ENCODE measurements at places on chromosomes 7 and 10. TPM values are rescaled to one million over a fixed set of nuclear protein-coding genes. Genes with fewer than 3 reads are reported as not detected.

DNA sequence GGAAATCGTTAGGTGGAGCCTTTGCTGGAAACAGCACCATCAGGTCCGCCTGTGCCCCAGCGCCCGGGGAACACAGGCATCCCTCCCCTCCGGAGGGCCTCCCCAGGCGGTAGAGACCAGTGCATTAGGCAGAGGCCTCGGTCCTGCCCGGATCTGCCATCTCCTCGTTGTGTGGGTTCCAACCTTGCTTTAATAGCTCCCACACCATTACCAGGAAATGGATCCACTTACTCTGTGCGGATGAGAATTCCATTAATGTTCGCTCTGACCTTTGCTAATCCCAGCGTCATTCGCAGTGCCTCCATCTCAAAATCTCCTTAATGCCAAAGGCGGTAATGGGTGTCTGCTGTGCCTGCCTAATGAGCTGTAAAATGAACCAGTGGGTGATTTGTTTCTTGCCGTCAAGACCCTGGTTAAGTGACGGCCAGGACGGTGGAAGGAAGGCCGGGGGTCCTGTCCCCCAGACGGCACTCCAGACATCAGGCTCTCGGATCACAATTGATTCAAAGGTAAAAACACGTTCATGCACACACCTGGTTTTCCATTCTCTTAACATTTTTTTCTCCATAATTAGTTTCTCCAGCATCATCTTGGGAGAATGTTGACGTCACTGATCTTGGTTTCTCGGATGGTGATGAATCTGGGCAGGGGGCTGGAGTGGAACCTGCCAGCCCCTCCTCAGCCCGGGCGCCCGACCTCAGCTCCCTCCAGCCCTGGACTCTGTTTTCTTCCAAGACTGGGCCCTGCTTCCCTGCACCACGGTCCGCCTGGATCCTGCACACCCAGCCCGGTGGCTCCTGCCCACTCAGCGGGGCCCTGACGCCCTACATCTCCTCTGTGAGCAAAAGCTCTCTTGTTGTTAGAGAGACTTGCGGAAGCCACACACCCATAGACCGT, 22.8 kb upstream of the FAM20C start:
- peaks cover 14% of the 10 kb centered on the region for H3K4me1 ChIP-seq
- H3K27ac ChIP-seq, result no peak overlapping the region
- H3K36me3 ChIP-seq, result no peaks in the 10 kb centered on the region
- no peaks in the 10 kb centered on the region for H3K27me3 ChIP-seq
- DNase-seq, result no peak

GRCh38 chr7:2666588-2667250, 21.3 kb upstream of the AMZ1 start:
- peaks cover 6% of the 10 kb centered on the region for H3K36me3 ChIP-seq
- no peak overlapping the region for H3K4me3 ChIP-seq
- peaks cover 29% of the 10 kb centered on the region for H3K27me3 ChIP-seq

Gene FAM241B
- total RNA-seq, result not detected

- no peak overlapping the region for H3K27ac ChIP-seq
- H3K27me3 ChIP-seq, result no peaks in the 10 kb centered on the region
- no peaks in the 10 kb centered on the region for H3K4me1 ChIP-seq
- H3K36me3 ChIP-seq, result no peaks in the 10 kb centered on the region
Observed at GRCh38 chr10:47048526-47048905, 137.3 kb downstream of the PTPN20 start.

DNA sequence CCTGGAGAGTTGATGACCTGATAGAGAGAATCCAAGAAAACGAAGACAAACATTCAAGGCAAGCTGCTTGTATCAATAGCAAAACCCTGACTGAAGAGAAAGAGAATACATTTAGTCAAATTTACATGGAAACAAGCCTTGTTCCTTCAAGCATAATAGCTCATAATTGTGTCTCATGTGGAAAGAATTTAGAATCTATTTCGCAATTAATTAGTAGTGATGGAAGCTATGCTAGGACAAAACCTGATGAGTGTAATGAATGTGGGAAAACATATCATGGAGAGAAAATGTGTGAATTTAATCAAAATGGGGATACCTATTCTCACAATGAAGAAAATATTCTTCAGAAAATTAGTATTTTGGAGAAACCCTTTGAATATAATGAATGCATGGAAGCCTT, 18.0 kb downstream of the RBAK start:
- peaks cover 62% of the 10 kb centered on the region for H3K36me3 ChIP-seq
- no peak overlapping the region for H3K4me3 ChIP-seq
- DNase-seq, result no peak
- no peaks in the 10 kb centered on the region for H3K27me3 ChIP-seq
- H3K27ac ChIP-seq, result no peak overlapping the region

DNA sequence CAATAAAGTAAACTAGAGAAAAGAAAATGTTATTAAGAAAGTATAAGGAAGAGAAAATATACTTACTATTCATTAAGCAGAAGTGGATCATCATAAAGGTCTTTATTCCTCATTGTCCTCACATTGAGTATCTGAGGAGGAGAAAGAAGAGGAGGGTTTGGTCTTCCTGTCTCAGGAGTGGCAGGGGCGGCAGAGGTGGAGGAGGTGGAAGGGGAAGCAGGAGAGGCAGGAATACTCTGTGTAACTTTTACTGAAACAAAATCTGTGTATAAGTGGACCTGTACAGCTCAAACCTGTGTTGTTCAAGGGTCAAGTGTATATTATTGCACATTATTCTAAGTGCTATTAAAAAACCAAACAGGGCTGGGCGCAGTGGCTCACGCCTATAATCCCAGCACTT, 34.2 kb upstream of the EPC1 start:
- peaks cover 4% of the 10 kb centered on the region for H3K4me1 ChIP-seq
- H3K4me3 ChIP-seq, result no peak overlapping the region
- H3K27ac ChIP-seq, result peak overlapping the region; percentile 18

GRCh38 chr7:33563651-33564050, 341.7 kb upstream of the BMPER start:
- no peaks in the 10 kb centered on the region for H3K4me1 ChIP-seq
- no peaks in the 10 kb centered on the region for H3K27me3 ChIP-seq
- H3K4me3 ChIP-seq, result no peak overlapping the region

DNA sequence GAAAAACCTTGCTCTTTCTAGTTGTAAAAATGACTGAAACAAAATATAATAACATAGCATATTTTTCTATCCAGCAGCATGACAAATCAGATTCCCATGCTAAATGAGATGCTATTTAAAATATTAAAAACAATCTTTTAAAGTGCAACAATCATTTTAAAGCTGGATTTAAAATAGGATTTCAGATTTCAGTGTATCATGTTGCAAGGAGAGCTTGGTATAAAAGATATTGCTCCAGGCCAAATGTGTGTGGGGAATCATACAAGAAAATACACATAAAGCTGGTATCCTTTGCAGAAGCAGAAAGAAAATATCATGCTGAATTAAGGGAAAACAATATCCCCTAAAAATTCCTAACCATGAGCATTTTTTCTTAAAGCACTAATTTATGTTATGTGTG, 42.2 kb downstream of the SLC13A1 start:
- H3K4me1 ChIP-seq, result no peaks in the 10 kb centered on the region
- H3K36me3 ChIP-seq, result no peaks in the 10 kb centered on the region
- no peak overlapping the region for H3K4me3 ChIP-seq
- H3K27ac ChIP-seq, result no peak overlapping the region
- H3K27me3 ChIP-seq, result no peaks in the 10 kb centered on the region
- DNase-seq, result no peak

GRCh38 chr10:71596127-71596526, 123.5 kb downstream of the C10orf105 start:
- H3K4me3 ChIP-seq, result no peak overlapping the region
- H3K27ac ChIP-seq, result no peak overlapping the region
- peaks cover 17% of the 10 kb centered on the region for H3K4me1 ChIP-seq
- H3K36me3 ChIP-seq, result no peaks in the 10 kb centered on the region
- no peak for DNase-seq
- H3K27me3 ChIP-seq, result no peaks in the 10 kb centered on the region

Gene CYP2C19
- total RNA-seq, result 135 TPM

- no peaks in the 10 kb centered on the region for H3K27me3 ChIP-seq
- H3K36me3 ChIP-seq, result no peaks in the 10 kb centered on the region
- DNase-seq, result no peak
Observed at GRCh38 chr10:121205625-121206024, 354.5 kb downstream of the WDR11 start.

DNA sequence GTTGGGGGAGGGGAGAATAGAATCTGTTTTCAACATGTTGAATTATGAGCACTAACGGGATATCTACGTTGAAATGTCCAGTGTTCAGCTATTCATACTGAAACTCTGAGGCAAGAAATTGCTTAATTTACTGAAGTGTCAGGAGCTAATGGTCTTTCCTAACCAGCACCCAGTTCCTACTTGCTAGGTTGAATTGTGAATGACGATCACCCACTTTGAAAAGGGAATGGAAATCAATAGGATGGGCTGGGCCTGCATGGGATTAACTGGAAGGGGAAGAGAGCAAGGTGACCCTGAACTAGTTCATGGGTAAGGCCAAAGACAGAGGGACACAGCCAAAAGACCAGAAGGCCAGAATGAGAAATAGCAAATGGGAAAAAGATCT, 51.3 kb downstream of the HIPK2 start:
- peaks cover 53% of the 10 kb centered on the region for H3K4me1 ChIP-seq
- no peak overlapping the region for H3K27ac ChIP-seq

Gene FGFR2
- 65.0 TPM for total RNA-seq

GRCh38 chr10:112724404-112724991, 225.5 kb upstream of the TCF7L2 start:
- H3K27me3 ChIP-seq, result no peaks in the 10 kb centered on the region
- peaks cover 8% of the 10 kb centered on the region for H3K4me1 ChIP-seq
- no peak for DNase-seq
- H3K36me3 ChIP-seq, result no peaks in the 10 kb centered on the region
- no peak overlapping the region for H3K4me3 ChIP-seq
- H3K27ac ChIP-seq, result no peak overlapping the region

Gene OPN1SW
- total RNA-seq, result not detected

DNA sequence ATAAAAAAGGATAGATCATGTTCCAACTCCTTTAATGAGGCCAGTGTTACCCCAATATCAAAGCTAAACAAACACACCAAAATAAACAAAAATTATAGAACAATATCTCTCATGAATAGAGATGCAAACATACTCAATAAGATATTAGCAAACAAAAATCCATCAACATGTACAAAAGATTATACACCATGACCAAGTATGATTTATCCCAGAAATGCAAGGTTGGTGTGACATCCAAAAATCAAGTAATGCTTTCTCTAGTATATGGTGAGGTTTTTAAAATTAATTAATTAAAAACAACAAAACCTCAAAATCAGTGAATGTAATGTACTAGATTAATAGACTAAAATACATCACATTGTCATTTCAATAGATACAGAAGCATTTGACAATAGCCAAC, 11.0 kb upstream of the MSMB start:
- H3K4me3 ChIP-seq, result no peak overlapping the region
- H3K27ac ChIP-seq, result no peak overlapping the region
- H3K4me1 ChIP-seq, result peaks cover 6% of the 10 kb centered on the region
- no peak for DNase-seq
- no peaks in the 10 kb centered on the region for H3K36me3 ChIP-seq
- H3K27me3 ChIP-seq, result no peaks in the 10 kb centered on the region

Gene HABP2
- total RNA-seq, result 2.2 TPM

Gene POT1
- total RNA-seq, result 19.2 TPM

- no peak overlapping the region for H3K4me3 ChIP-seq
- no peaks in the 10 kb centered on the region for H3K36me3 ChIP-seq
- H3K4me1 ChIP-seq, result no peaks in the 10 kb centered on the region
- DNase-seq, result no peak
- H3K27me3 ChIP-seq, result no peaks in the 10 kb centered on the region
Observed at GRCh38 chr7:146106319-146106718, 10.3 kb upstream of the CNTNAP2 start.

- no peak overlapping the region for H3K27ac ChIP-seq
- no peak for DNase-seq
- no peak overlapping the region for H3K4me3 ChIP-seq
- H3K4me1 ChIP-seq, result peaks cover 33% of the 10 kb centered on the region
- H3K36me3 ChIP-seq, result no peaks in the 10 kb centered on the region
Observed at GRCh38 chr10:124521429-124521871, 59.8 kb downstream of the LHPP start.

GRCh38 chr10:77041636-77042258, 595.9 kb downstream of the KCNMA1 start:
- no peak overlapping the region for H3K27ac ChIP-seq
- DNase-seq, result no peak
- no peaks in the 10 kb centered on the region for H3K36me3 ChIP-seq
- H3K27me3 ChIP-seq, result no peaks in the 10 kb centered on the region

All from stomach (tissue), 19 donors.